HepG2 (cell line): ENCODE measurements at places on chromosomes 5 and 9. TPM values are rescaled to one million over a fixed set of nuclear protein-coding genes. Genes with fewer than 3 reads are reported as not detected.

INSL6 gene
- not detected in 2 replicates for total RNA-seq

WDR36 gene
- total RNA-seq = 40.6 and 62.6 TPM in 2 replicates

SLC4A9 gene
- total RNA-seq = not detected in 2 replicates

TICAM2 gene
- total RNA-seq = 0.04 TPM in 1 of 2 replicates, not detected in the other

DNA sequence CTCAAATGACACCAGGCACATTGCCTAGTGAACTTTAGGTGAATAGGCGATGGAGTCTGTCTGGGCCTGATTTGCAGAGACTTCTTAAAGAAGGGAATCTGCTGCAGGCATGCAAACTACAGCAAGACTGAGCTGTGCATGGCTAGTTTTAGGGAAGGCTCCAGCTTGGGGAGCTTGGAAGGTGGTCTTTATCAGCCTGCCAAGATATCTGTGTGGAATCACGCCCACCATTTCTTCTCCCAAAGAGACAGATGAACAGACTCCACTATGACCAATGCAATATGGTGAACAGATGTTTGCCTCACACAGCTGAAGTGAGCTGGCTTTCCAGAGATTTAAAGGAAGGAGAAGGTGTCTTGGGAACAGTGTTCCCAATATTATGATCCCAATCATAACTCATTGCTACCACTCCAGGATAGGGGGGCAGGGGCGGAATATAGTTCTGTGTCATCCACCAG, 129.0 kb upstream of the HMHB1 start:
- no peak for DNase-seq
- H3K27ac ChIP-seq = no peak overlapping the region
- H3K27me3 ChIP-seq = 0 out of 3 replicates have a peak, but pooled peaks cover 4% of the 10 kb centered on the region
- H3K4me1 ChIP-seq = peaks cover 47% of the 10 kb centered on the region
- no peak overlapping the region for H3K4me3 ChIP-seq

GRCh38 chr5:146515473-146516150, 378 bp downstream of the GPR151 start:
- H3K36me3 ChIP-seq = peaks cover 1% of the 10 kb centered on the region; the same call in 1 of the 2 replicates
- peaks cover 7% of the 10 kb centered on the region for H3K4me1 ChIP-seq
- H3K4me3 ChIP-seq = no peak overlapping the region

DNA sequence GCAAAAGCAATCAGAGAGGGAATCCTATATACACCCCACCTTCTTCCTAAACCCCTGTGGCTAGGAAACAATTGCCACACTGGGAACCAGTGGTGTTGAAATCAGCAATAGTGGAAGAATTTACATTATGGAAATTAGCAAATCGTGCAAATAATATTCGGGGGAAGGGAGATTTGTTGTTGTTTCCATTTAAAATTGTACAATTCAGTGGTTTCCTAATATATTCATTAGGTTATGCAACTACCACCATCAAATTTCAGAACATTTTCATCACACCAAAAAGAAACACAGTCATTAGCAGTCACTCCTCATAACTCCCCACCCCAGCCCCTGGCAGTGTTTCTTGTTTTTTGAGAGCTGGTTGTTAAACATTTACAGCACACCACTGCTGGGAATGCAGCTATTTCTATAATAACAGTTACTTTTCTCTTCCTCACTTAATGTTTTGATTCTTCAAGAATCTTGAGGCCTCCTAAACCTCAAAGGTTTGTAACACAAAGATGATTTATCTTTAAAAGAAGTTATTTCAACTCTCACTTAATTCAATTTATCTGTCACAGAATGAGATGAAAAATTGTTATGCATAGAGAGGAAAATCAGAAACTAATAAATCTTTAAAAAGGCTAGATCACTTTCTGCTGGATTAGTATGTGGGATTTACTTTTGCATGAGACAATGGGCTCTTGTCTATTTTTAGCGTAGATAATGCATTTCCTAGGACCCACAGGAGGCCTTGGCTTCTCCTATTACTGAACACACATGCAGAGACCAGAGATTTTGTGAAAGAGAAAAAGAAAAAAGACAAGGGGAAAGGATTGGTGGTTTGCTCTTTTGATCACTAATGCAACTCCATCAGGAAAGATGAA, 91.8 kb upstream of the DAPK1 start:
- no peak overlapping the region for H3K27ac ChIP-seq
- no peak for DNase-seq
- no peaks in the 10 kb centered on the region for H3K36me3 ChIP-seq
- no peak overlapping the region for H3K4me3 ChIP-seq

DNA sequence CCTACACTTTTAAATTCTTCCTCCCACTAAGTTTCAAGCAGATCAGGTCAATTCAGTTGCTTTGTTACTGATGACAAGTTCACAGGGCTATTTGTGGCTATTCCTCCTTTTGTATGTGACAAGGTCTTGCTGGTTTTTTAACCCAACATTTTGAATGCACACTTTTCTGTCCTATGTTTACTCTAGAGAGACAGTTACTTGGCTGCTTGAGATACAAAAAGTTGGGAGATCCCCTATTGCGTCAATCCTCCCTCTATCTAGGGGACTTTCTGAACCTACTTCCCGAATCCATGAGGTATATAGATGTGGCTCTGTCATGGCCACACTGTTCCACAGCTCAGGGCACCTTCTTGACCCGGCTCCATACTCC, 386.7 kb downstream of the NTRK2 start:
- H3K4me3 ChIP-seq = no peak overlapping the region
- no peaks in the 10 kb centered on the region for H3K4me1 ChIP-seq
- H3K27ac ChIP-seq = no peak overlapping the region
- DNase-seq = no peak

DNA sequence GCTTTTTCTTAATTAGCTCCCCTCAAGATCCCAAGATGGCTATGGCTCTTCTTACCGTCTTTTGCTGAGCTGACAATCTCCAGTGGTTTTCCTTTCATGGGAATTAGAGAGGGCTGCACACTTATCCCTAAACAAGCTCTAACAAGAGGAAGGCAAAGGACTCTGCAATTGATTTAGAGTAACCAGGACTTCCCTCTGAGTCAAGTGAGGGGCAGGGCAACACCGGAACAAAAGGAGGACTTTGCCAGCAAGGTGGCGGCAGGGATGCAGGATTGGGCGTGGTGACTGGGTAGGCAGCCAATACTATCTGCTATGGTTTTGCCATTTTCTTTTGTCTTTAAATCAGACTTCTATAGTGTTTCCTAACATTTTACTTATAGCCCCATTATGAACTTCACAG, 9.8 kb downstream of the SLC44A1 start:
- no peaks in the 10 kb centered on the region for H3K36me3 ChIP-seq
- H3K4me1 ChIP-seq = peaks cover 81% of the 10 kb centered on the region
- no peak for DNase-seq
- no peak overlapping the region for H3K4me3 ChIP-seq
- H3K27me3 ChIP-seq = no peaks in the 10 kb centered on the region

DNA sequence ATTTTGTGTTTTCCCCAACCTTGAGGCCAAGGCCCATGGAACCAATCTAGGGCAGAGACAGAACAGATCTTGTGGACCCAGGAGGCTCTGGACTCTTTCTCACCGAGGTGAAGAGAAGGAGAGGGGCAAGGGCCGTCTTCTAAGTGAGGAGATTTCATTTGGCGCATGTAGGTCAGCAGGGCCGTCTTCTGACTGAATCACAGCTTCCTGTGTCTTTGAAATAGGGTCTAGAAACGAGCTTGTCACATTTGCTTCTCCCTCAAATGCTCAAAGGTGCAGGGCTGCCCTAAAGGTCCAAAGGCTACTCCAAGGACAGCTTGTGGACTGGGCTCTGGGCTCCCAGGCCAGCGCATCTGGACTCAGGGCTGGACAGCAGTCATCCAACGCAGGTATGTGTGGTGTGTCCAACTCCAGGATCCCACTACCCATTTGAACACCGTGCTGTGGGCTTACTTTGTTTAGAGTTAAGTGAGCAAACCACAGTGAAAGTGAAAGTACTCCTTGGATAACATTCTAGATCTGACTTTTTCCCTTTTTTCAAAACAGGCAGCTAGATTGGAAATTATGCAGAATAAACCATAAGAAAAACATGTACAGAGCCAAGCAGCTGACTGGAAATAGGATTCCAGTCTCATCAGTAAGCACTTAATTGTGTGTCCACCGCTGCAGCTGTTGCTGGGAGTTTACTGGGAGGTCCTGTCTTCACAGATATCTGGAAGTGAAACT, 357.0 kb downstream of the GADD45G start:
- no peak for DNase-seq
- H3K27ac ChIP-seq = no peak overlapping the region
- H3K4me1 ChIP-seq = no peaks in the 10 kb centered on the region
- no peak overlapping the region for H3K4me3 ChIP-seq
- H3K27me3 ChIP-seq = no peaks in the 10 kb centered on the region
- H3K36me3 ChIP-seq = no peaks in the 10 kb centered on the region

DNA sequence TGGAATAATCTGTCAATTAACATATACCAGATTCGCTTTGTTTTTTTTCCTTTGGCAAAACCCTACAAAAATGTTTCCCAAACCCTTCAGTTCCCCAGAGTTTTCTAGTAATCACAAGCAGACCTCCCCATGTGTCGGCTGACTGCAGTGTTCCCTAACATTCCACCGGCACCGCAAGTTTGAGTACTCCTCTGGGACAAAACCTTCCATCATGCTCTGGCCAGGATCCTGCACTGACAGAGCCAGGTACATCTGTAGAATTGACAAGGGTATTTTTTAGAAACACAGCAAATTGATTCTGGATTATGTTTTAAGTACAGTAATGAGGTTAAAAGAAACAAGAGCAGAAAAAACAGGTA, 174.7 kb downstream of the GAS1 start:
- H3K36me3 ChIP-seq = no peaks in the 10 kb centered on the region
- no peaks in the 10 kb centered on the region for H3K4me1 ChIP-seq
- no peaks in the 10 kb centered on the region for H3K27me3 ChIP-seq
- no peak for DNase-seq

DNA sequence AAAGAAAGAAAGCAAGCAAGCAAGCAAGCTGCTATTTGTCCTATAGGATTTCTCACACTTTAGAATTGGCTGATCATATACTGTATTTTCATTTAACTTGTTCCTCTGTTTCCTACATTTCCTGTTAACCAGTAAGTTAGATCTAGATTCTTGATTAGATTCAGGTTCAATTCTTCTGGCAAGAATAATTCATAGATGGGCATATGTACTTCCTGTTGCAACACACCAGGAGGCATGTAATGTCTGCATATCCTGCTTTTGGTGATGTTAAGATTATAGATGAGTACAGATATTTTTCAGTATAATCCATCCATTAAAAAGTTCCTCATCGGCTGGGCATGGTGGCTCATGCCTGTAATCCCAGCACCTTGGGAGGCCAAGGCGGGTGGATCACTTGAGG, 10.8 kb upstream of the KIF27 start:
- no peak overlapping the region for H3K4me3 ChIP-seq
- H3K36me3 ChIP-seq = no peaks in the 10 kb centered on the region
- no peak for DNase-seq
- H3K27me3 ChIP-seq = no peaks in the 10 kb centered on the region

DNA sequence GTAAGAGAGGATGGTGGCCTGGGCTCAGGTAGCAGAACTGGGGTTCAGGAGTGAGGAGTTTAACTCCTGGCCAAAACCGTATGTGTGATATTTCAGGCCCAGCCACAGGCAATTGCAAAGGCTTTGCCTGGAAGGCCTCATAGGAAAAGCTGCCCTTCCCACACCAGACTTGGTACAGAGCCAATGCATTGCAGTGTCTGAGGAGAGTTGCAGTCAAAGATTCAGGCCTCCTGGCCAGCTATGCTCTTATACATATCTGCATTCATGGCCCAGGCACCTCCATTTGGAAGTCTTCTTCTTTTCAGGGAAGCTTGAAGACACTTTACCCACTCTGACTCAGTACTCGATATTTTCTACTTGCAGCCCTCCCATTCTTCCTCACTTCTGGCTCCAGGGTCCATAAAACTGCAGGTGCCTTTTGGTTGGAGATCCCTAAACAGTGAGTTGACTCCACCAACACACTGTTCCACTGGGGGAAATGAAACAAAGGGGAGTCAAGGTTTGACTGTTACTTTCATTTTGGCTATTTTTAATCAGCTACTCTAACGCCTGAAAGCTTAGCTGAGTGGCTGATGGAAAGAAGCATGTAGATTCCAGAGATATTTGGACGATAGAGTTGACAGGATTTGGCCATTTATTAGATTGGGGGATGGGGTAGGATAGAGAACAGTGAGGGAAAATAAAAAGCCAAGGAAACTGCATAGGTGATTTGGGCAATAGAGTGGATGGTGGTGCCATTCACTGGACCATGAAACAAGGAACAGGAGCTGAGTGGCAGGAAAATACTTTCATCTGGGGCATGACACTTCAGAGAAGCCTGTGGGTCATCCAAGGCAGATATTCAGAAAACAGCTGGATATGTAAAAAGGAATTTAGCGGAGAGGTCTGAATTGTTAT, 30.6 kb upstream of the IL33 start:
- no peak for DNase-seq
- peaks cover 1% of the 10 kb centered on the region; the same call in 1 of the 2 replicates for H3K27me3 ChIP-seq
- H3K4me1 ChIP-seq = no peaks in the 10 kb centered on the region
- no peak overlapping the region for H3K4me3 ChIP-seq
- H3K36me3 ChIP-seq = no peaks in the 10 kb centered on the region

DNA sequence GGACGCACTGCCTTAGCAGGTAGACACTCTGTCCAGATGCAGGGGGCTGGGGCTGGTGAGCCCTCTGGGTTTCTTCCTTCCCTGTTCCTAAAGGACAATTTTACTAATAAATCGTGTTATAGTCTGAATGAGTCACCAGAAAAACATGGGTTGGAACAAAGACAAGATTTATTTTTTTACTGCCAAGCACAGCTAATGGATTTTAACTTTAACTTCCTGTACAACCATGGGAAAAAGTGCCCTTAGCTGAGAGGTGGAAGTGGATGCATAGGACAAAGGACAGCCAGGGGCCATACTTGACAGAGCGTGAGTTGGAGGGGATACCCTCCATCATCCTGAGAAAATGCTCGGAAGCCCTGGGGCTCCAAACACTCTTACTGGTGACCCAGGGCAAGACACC, 300.7 kb downstream of the MSX2 start:
- no peak overlapping the region for H3K27ac ChIP-seq
- no peaks in the 10 kb centered on the region for H3K4me1 ChIP-seq
- DNase-seq = no peak

GRCh38 chr9:89386797-89387196, 68.5 kb downstream of the SECISBP2 start:
- no peak overlapping the region for H3K27ac ChIP-seq
- no peaks in the 10 kb centered on the region for H3K36me3 ChIP-seq
- H3K27me3 ChIP-seq = peaks cover 1% of the 10 kb centered on the region; the same call in 1 of the 2 replicates
